ENCODE measurements at places on chromosomes 13 and 19.

- DNase-seq: no peak
Measured at GRCh38 chr19:19540064-19540714, 2.1 kb downstream of the CILP2 start.

GRCh38 chr19:48415395-48415794 is 21.9 kb downstream of the GRIN2D start:
- no peak for DNase-seq

DNA sequence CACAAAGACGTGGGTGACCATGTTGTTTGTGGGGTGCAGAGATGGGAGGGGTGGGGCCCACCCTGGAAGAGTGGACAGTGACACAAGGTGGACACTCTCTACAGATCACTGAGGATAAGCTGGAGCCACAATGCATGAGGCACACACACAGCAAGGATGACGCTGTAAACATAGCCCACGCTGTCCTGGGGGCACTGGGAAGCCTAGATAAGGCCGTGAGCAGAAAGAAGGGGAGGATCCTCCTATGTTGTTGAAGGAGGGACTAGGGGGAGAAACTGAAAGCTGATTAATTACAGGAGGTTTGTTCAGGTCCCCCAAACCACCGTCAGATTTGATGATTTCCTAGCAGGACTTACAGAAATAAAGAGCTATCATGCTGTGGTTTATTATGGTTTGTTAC is 5.6 kb downstream of the KLK2 start:
- no peak for DNase-seq

GRCh38 chr19:39411081-39411831 is 1.2 kb upstream of the PLEKHG2 start:
- DNase-seq: no peak

GRCh38 chr19:1068009-1069001 is 1.3 kb downstream of the ARHGAP45 start:
- DNase-seq: no peak

DNA sequence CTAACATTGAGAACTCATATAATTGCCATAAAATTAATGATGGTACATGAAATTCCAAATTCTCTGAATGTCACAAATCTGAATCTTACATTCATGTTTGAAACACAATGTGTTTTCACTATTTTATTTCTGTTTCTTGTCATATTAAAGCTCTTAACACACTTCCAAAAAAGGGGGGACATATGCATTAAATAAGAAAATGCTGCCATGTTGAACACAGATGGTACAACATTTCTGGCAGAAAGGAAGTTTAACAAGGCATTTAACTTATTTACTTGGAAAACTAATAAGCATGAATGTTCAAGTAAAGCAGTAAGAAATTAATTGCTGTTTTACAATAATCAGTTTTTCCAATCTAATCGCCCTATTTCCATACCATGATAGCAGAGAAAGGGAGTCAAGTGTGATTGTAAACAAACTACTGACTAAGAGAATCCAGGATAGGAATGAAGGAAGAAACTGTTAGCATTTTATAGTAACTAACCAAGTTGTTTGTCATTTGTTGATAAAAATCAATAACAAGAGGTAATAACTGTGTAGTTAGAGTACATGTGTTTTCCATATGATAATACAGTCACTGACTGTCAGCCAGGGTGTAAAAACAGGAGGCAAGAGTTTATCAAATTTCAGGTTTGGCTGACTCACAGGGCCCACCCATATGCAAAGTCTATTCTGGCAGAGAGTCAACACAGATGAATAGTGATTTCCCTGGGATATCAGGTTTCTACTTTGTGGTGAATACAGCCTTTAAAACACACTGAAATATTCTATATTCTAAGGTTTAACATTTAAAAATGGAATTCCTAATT is 5.7 kb upstream of the FOXO1 start:
- no peak for DNase-seq

GRCh38 chr13:46554951-46555350 is 2.0 kb downstream of the LRCH1 start:
- DNase-seq: no peak

DNA sequence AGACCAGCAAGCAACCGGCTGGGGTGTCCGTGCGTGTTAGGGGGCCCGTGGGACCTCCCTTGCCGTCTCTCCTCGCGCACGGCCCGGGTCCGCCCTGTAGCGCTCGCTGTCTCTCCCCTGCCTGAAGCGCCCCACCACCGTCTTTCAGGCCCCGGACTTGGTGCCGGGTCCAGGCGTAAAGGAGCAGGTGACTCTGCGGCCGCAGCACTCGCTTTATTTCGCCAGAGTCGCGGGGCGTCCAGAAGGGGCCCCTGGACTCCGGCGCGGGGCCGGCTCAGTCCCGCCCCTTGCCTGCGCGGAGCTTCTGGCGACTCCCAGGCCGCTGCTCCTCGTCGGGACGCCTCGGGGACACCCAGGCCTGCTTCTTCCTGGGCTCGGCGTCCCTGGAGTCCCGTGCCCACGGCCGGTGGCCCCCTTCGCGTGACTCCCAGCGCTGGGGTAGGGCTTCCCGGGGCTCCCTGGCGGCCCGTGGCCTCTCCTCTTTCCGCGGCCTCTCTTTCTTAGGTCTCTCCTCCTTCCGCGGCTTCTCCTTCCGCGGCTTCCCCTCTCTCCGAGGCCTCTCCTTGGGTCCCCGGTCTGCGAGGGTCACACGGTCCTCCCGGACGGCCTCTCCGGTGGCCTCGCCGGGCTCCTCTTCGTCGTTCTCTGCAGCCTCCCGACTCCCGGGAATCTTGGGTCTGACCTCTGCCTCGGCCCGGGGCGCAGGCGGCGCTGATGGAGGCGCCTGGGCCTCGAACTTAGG is 3.1 kb downstream of the AMH start:
- DNase-seq: no peak

- no peak for DNase-seq
Measured at GRCh38 chr13:106568299-106569003, 514 bp upstream of the ARGLU1 start.

DNA sequence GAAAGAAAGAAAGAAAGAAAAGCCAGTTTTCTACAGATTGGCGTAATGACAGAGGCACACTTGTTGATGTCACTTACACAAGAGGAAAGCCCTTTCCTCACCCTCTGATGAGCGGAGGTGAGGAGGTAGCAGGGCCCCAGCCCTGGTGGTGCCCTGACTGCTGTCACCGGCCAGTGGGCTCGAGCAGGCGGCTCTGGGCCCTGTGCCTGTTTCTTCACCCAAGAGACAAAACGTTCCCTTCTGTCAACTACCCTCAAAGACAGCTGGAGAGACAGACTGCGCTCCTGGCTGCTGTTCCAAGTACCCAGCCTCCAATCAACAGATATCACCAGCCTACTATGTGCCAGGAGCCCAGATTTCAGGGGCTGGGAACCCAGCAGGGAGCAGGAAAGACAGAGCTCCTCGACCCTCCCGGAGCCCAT is 10.1 kb downstream of the EPS15L1 start:
- DNase-seq: no peak

- DNase-seq: no peak
Measured at GRCh38 chr13:30466358-30466714, 600 bp upstream of the HMGB1 start.

- no peak for DNase-seq
Measured at GRCh38 chr19:3105641-3106508, 11.7 kb downstream of the GNA11 start.

DNA sequence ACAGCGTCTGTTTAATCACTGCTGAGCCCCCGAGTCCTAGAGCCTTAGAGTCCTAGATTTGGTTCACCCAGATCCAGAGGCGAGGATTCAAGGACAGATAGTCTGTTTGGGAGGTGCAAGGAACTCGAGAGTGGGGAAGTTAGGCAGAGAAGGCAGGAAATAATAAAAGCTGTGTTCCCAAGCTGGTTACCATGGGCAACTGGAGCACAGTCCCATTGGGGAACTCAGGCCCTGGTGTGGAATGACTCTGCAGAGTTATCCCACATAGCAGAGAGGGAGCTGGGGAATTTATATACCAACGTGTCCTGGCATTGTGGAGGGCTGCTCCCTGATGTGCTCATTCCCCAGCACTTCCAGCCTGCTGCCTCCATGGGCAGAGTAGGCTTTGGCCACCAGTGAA is 9.7 kb downstream of the IGSF23 start:
- no peak for DNase-seq

Data from urinary bladder (tissue), 4 donors.